Brain microvascular endothelial cell (primary cell): ENCODE measurements at places on chromosomes 16 and 17.
A peak's percentile ranks its signal among the peaks of the same experiment; 100 is the strongest.

GRCh38 chr17:44636562-44636961 is 19.7 kb upstream of the MEIOC start:
- DNase-seq: peak; percentile 11

DNA sequence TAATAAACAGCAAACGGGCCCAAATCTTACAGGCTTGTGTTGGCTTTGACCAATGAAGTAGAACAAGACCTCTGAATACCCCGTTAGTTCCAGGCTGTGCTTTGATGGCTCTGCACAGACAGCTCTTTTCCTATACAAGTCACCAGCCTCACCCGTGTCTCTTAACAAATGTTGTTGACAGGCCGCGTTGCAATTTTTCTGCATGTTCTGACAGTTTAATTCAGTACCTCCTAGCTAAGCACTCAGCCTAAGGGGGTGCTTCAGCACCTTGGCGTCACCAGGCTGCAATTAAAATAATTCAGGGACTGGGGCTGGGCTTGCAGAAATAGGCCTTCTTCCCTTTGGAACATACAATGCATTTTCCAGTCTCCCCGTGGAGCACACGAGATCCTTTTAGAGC is 500.1 kb downstream of the MAF start:
- no peak for DNase-seq

GRCh38 chr17:81120695-81121621 is 44.3 kb upstream of the PVALEF start:
- no peak for DNase-seq

GRCh38 chr16:78462288-78463208 is 363.1 kb downstream of the WWOX start:
- DNase-seq: no peak

- no peak for DNase-seq
These were observed 1.3 kb upstream of the KCTD13 start for GRCh38 chr16:29927070-29927905.
